ENCODE measurements at places on chromosomes 16 and 17. TPM values are rescaled to one million over a fixed set of nuclear protein-coding genes. Genes with fewer than 3 reads are reported as not detected.
A peak's percentile ranks its signal among the peaks of the same experiment; 100 is the strongest.

DNA sequence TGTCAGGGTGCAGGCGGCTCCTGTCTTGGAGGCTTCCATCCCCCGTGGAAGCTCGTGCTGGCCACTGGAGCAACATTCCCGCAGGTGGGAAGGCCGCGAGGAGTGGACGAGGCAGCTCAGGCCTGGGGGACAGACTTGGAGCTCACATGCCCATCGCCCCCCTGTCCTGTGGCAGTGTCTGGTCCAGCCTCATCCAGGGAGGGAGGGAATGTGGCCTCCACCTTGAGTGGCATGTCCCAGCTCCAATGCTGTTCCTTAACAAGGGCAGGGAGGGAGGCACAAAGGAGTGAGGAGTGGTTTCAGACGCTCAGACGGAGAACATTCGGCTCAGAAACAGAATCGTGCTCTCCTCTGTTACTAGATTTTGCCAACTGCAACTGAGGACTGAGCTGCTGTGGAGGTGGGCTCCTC lies 159.4 kb upstream of the CHMP6 start:
- DNase-seq: no peak

DNA sequence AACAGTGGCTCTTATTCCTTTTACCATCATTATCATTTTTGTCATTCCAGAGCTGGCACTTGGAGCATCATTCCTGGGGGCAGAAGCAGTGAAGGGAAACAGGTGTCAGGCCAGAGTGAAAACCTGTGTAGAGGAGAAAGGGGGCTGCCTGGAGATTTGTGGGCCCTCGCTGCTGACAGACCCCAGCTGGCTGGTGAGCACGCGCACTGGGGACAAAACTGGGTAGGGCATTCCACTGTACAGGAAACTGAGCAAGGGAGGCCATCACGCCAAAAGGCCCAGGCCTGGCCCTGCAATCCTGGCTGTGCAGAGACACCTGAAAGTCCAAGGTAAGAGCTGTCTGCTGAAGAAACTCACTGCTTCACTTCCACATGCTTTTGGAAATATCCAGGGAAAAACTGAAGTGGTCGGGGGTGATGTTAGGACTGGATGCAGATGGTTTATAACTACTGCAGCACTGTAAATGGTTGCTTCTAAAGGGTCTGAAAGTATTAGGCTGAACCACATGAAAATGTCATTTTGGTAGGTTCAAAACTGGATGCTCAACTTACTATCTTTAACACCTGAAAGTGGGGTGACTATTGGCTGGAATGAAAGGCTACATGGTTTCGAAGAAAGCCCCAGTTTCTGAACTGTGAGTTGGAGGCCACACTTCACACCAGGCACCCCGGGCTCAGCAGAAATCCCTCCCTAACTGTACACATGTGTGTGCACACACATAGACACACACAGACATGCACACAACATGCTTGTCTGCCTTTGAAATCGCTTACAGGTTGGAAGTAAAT lies 225.0 kb downstream of the C16orf78 start:
- DNase-seq: peak; percentile 66

GRCh38 chr16:23754594-23755483 lies at the start of gene CHP2:
TSS of gene CHP2 (plus strand) at chr16:23755026. CDS start at chr16:23755050, 24 bp downstream.
- DNase-seq: no peak

GRCh38 chr17:77718669-77718961 lies 239.9 kb upstream of the TNRC6C start:
- DNase-seq: no peak

DNA sequence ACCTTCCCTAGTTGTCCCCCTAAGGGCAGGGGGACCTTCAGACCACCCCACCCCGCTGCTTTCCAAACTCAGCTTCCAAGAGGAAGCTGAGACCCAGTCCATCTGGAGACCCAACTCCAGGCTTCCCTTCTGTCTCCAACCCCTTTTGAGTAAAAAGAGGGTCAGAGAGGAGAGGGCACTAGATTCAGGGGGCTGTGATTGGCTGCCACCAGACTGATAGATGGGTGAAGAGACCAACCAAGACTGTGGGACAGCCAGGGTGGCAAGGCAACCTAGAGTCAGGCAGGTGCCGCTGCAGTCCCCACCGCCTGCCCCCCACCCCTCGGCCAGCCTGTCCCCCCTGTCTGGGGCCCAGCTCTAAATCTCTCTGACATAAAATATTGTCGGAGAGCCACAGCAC lies 92.5 kb downstream of the SDK2 start:
- DNase-seq: no peak

GRCh38 chr17:27478901-27479538 lies 22.8 kb downstream of the KSR1 start:
- DNase-seq: no peak

DNA sequence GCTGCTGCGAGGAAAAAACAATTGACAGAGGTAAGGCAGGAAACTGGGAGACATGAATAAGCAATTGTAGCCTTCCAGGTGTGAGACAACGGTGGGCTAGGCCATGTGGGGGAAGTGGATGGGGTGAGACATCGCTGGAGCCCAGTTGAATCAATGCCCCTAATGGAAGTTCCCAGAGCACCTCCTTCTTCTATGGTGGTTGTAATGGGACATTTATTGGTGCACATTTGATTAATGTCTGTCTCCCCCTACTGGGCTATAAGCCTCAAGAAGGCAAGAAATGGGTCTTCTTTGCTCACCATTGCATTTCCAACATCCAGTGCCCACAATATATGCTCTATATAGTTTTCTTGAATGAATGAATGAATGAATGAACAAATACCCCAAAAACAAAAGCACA lies 22.7 kb upstream of the CD300E start:
- no peak for DNase-seq

GRCh38 chr16:57694725-57695679 lies at the start of gene DRC7:
TSS of gene DRC7 (plus strand) at chr16:57694806. CDS start at chr16:57697950, 3,144 bp downstream.
- no peak for DNase-seq

TNFRSF13B gene
- not detected for total RNA-seq

ATP5PD gene
- total RNA-seq: 616 TPM

ITPRIPL2 gene
- total RNA-seq: 24.6 TPM
